ENCODE measurements at places on chromosomes 7 and 10. TPM values are rescaled to one million over a fixed set of nuclear protein-coding genes. Genes with fewer than 3 reads are reported as not detected.

Gene SDK1
- 2.0 TPM for polyA plus RNA-seq

Gene SPDYE6
- polyA plus RNA-seq = not detected

Gene CACNA2D1
- polyA plus RNA-seq = 3.5 TPM

Gene PNLIPRP1
- polyA plus RNA-seq = not detected

Gene AZGP1
- polyA plus RNA-seq = 198 TPM

Gene VAX1
- polyA plus RNA-seq = not detected

Gene FGFBP3
- polyA plus RNA-seq = 1.3 TPM

Gene ZNF804B
- polyA plus RNA-seq = not detected

Gene POLR3A
- polyA plus RNA-seq = 4.9 TPM

Gene TFEC
- 10.0 TPM for polyA plus RNA-seq

Gene IDI2
- polyA plus RNA-seq = not detected

Gene FAM13C
- 1.5 TPM for polyA plus RNA-seq

Gene CD36
- 6.7 TPM for polyA plus RNA-seq

Gene PHKG1
- not detected for polyA plus RNA-seq

Gene AKR1B15
- polyA plus RNA-seq = not detected

Gene NYAP1
- polyA plus RNA-seq = 0.69 TPM

Gene HABP2
- polyA plus RNA-seq = 27.4 TPM

Gene ZNF25
- 5.5 TPM for polyA plus RNA-seq

Gene MCMBP
- polyA plus RNA-seq = 21.3 TPM

Gene ADCYAP1R1
- not detected for polyA plus RNA-seq

Gene CPN1
- 0.43 TPM for polyA plus RNA-seq

Gene OPALIN
- not detected for polyA plus RNA-seq

Gene LRRC17
- 2.1 TPM for polyA plus RNA-seq

Gene FAM25C
- not detected for polyA plus RNA-seq

Gene NUP205
- polyA plus RNA-seq = 20.5 TPM

Gene CADPS2
- polyA plus RNA-seq = 39.9 TPM

Gene FAM241B
- polyA plus RNA-seq = 23.7 TPM

Gene LRMDA
- polyA plus RNA-seq = 48.6 TPM

Gene HOXA2
- polyA plus RNA-seq = 1.3 TPM

Gene IRF5
- polyA plus RNA-seq = 13.0 TPM

Gene SEMA3D
- 0.82 TPM for polyA plus RNA-seq

Gene FGL2
- polyA plus RNA-seq = 27.5 TPM

Gene INHBA
- 0.49 TPM for polyA plus RNA-seq

Gene CYP3A4
- polyA plus RNA-seq = 0.37 TPM

Gene FXYD4
- polyA plus RNA-seq = 392 TPM

Gene LRRTM3
- polyA plus RNA-seq = not detected

Gene KBTBD2
- 12.1 TPM for polyA plus RNA-seq

Gene CPA2
- polyA plus RNA-seq = not detected

Gene RHOBTB1
- polyA plus RNA-seq = 34.5 TPM

Gene SPDYE16
- polyA plus RNA-seq = not detected

Gene DYNC1I1
- 2.3 TPM for polyA plus RNA-seq

Gene FBXO24
- polyA plus RNA-seq = 0.95 TPM

Gene SKIDA1
- polyA plus RNA-seq = 0.71 TPM

Gene ANKRD61
- not detected for polyA plus RNA-seq

Gene MMRN2
- polyA plus RNA-seq = 19.9 TPM

Gene TET1
- polyA plus RNA-seq = 0.22 TPM

Gene SUMF2
- 175 TPM for polyA plus RNA-seq

Gene HTR5A
- not detected for polyA plus RNA-seq

Gene STAM
- polyA plus RNA-seq = 10.3 TPM

Gene NPFFR1
- polyA plus RNA-seq = not detected

Gene CAMK2B
- 3.2 TPM for polyA plus RNA-seq

Gene NPS
- not detected for polyA plus RNA-seq

Gene FRMPD2
- polyA plus RNA-seq = 0.34 TPM

Gene GHRHR
- polyA plus RNA-seq = 0.75 TPM

Gene INSYN2A
- not detected for polyA plus RNA-seq

Gene COL13A1
- polyA plus RNA-seq = 4.0 TPM

Gene CYP17A1
- polyA plus RNA-seq = 11.6 TPM

Gene GRID1
- 0.37 TPM for polyA plus RNA-seq

Measured in kidney (tissue), 22 donors.